ENCODE measurements at places on chromosomes 1 and 21. TPM values are rescaled to one million over a fixed set of nuclear protein-coding genes. Genes with fewer than 3 reads are reported as not detected.

The ASAP3 gene
- 35.1 TPM for polyA plus RNA-seq

The SAMSN1 gene
- polyA plus RNA-seq, result 0.82 TPM

The LCE2A gene
- polyA plus RNA-seq, result not detected

The GUCA2B gene
- polyA plus RNA-seq, result 0.71 TPM

The TIAM1 gene
- 11.3 TPM for polyA plus RNA-seq

The MOB3C gene
- 5.8 TPM for polyA plus RNA-seq

The NTMT2 gene
- polyA plus RNA-seq, result not detected

The PAPPA2 gene
- 2.3 TPM for polyA plus RNA-seq

All from hepatocyte (in vitro differentiated cells).